Left lung (tissue), 14 donors: ENCODE measurements at places on chromosomes 7 and 10. TPM values are rescaled to one million over a fixed set of nuclear protein-coding genes. Genes with fewer than 3 reads are reported as not detected.

The ABCB1 gene
- 2.2 TPM for total RNA-seq

The CALHM3 gene
- 0.16 TPM for total RNA-seq

The VSTM4 gene
- 13.2 TPM for total RNA-seq

The HGF gene
- 28.9 TPM for total RNA-seq

The GHRHR gene
- total RNA-seq = not detected

The CRHR2 gene
- total RNA-seq = not detected
